CD4-positive, CD25-positive, alpha-beta regulatory T cell (primary cell): ENCODE measurements at places on chromosomes 12 and 14.

DNA sequence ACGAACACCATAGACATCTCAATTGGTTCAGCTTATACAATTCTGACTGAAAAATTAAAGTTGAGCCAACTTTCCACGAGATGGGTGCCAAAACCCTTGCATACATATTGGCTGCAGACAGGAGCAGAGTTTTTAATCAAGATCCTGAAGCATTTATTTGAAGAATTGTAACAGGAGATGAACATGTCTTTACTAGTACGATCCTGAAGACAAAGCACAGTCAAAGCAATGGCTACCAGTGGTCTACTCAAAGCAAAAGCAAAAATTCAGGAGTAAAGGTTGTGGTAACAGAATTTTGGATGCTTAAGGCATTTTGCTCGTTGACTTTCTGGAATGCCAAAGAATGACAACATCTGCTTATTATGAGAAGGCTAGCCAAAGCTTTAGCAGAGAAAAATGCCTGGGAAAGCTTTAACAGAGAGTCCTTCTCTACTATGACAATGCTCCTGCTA lies 20.7 kb downstream of the ZDHHC17 start:
- DNase-seq, result no peak

DNA sequence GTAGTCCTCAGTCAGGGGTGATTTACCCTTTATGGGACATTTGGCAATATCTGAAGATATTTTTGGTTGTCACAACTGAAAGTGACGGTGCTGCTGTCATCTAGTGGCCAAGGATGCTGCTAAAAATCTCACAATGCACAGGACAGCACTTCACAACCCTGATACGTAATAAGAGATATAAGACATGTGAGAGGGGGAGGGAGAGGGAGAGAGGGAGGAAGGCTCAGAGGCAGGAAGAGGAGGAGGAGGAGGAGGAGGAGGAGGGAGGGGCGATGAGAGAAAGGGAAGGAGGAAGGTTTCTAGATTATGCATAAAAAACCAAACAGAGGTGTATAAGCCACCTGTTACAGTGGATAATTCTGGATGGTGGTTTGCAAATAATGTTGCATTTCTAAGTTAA lies 14.3 kb downstream of the MYL2 start:
- no peak for DNase-seq

GRCh38 chr12:26845984-26846383 lies 13.0 kb upstream of the ITPR2 start:
- DNase-seq, result no peak

DNA sequence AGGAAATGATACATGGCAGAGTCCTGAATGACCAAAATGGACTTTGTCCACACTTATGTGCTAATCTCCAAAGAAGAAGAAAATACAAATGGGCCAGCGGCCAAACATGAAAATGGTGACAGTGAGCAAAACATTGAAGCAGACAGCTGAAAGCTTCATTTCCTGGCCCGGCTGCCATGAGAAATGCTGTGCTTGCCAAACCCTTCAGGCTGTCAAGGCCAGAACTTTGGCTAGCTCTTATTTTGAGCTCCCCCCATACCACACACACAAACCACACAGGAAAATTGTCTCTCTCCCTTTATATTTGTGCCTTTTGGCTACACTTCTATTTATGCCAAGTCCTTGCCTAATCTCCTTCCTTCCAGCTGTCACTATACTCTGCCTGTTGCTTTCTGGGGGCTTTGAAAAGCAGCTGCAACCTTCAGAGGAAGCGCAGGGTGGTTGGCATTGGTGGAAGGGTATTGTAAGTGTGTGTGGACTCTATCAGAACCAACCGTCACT lies 323.8 kb downstream of the RAD51B start:
- no peak for DNase-seq

GRCh38 chr12:118514297-118514696 lies 137.9 kb downstream of the SUDS3 start:
- no peak for DNase-seq

DNA sequence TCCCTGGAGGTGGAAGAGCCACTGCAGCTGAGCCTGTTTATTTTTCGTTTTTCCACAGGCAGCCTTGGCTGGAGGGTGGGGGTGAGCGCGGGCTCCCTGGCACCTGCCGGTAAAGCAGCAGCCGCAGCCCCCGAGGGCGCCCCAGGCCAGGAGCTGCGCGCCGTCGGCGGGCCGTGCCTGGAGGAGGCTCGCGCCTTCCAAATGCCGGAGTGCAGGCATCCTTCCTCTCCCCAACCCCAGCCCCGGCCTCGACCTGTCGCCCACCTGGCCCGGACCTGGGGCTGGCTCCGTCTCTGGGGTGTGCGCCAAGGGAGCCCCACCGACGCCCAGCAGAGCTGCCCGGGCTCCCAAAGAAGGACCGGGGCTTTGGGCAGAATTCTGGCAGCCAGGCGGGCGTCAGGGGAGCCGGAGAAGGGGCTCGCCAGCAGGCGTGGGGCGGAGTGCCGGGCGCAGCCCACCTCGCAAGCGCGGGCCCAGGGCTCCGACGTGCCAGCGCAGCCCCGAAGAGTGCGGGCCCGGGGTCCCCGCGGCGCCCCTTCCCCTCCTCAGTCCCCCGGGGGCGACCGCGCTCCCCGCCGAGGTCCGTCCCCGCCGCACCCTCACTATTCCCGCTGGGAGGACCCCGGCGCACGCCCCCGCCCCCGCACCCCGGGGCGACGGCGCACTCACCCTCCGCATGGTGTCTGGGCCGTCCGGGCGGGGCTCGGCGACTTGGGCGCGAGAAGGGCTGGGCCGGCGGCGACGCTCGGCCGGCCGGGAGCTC lies 130.3 kb downstream of the NDUFA12 start:
- DNase-seq, result no peak

DNA sequence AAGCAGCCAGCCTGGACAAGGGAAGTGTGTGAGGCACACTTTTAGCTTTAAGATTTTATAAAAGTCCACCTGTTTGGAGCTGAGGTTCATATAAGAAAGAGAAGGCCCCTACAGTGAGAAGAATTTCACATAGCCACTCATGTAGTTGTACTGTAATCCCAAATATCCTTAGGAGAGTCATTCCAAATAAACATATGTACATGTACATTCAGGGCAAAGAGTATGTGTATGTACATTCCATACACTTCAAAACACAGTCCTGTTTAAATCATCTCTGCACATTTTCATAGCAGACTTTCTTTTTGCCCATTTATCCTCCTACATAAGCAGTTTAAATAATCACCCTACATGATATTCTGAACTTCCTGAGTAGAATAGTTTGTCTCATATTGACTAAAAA lies 87.6 kb downstream of the GPR65 start:
- no peak for DNase-seq

DNA sequence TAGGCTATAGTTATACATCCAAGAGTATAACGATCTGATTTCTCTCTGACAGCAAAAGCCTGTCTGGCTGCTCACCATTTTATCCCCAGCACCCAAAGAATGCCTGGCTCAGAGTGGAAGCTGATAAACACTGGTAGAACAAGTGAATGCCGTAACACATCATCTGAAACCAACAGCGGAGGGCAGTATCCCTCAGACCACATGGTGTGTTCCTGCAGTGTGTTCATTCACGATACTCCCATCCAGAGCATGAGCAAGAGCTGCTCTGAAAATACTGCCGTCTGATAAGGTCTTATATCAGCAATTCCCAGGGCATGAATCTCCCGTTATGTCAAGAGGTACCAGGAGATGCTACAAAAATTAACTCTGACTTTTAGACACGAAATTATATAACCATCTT lies 95.9 kb downstream of the TTC7B start:
- DNase-seq, result no peak

DNA sequence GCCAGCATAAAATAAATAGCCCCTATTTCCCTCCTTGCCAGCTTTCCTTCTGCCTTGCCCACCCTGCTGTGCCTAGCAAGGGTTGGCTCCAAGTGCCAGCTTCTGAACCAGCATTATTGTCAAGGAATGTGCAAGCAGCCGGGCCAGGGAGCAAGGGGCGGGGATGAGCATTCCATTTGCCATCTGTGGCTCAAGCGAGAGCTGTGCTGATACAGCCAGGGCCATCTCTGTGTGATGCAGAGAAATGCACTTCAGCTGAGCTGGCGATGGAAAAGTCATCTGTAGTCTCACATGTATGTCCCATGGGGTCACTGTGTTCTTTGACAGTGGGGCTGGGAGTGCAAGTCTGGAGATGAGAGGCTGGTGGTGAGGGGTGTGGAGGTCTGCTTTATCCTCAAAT lies 137.3 kb downstream of the SUDS3 start:
- no peak for DNase-seq

DNA sequence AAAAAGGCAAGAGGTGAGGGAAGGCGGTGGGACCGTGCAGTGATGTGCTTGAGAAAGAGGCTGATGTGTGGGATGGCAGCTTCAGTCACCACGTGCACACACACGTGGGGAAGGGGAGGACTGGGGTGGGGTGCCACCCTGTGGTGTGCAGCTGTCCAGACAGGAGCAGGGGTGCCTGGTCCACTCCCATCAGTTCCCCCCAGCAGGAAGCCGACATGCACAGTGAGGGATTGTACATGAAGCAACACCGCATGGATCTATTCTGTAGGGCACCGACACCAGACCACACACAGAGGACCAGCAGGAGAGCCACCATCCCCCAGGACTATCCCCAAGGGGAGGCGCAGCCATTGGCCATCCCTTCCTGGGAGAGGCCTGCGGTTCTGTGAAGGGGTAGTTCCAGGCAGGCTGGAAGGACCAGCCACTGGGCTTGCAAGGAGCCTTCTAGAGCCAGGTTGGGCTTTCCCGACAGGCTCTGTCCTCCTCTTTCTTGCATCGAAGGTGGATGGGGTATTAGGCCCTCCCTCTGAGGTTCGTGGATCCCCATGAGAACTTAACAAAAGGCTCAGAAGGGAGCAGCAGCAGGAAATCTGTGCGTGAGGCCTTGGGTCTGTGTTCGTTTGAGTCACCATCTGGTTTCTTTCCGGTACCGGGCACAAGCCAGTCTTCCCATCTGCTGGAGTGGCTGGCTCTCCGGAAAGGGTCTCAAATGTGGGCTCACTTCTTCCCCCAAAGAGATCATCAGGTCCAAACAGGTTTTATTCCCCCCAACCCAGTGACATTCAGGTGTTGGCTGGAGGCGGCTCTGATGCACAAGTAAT lies 59.8 kb downstream of the PLEKHG3 start:
- DNase-seq, result no peak

- no peak for DNase-seq
These were observed 12.2 kb downstream of the TEDC1 start for GRCh38 chr14:105503296-105503640.

- no peak for DNase-seq
These were observed 89.5 kb upstream of the ANO2 start for GRCh38 chr12:6034596-6034995.

GRCh38 chr12:530308-530707 lies 70.6 kb downstream of the B4GALNT3 start:
- no peak for DNase-seq

DNA sequence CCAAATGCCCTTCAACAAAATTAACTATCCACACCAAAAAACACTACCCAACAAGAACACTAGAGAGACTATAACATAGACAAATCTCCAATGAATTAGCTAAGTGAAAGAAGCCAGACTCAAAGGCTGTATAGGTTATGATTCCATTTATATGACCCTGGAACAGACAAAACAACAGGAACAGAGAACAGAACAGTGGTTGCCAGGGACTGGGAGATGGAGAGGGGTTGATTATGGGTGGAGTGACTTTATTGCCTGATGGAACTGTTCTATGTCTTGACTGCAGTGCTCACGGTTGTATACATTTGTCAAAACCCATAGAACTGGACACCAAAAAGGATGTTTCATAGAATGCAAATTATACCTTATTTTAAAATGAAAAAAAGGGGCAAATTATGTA lies 14.9 kb downstream of the CATSPERB start:
- no peak for DNase-seq

GRCh38 chr14:101231828-101232227 lies 328.3 kb upstream of the RTL1 start:
- DNase-seq, result no peak

DNA sequence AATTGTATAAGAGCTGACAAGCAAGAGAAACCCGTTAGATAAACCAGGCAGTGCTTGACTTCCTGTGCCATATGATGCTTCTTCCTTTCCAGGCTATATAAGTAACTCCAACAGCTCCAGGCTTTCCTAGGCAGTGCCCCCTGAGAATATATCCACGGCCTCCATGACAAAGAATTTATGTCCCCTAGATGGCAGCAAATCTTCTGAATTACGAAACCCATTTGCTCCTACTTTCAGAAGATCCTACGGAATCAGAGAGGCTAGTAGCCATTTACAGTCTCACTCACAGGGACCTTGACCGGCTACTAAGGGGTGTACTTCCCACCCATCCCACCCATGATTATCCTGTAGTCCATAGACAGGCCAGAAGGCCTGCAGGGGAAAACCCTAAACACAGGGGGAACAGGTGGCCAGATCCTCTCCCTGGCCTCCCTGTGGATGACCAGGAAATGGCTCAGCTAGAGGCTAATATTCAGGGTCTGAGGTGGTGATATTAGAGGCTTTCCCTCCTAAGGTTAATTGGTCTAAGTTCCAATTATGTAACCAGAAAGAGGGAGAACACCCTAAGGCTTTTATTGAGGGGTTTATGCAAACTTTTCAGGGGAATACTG lies 77.2 kb upstream of the DCD start:
- peak; percentile 30 for DNase-seq

GRCh38 chr14:104933746-104934733 lies 9.4 kb downstream of the PLD4 start:
- DNase-seq, result no peak

DNA sequence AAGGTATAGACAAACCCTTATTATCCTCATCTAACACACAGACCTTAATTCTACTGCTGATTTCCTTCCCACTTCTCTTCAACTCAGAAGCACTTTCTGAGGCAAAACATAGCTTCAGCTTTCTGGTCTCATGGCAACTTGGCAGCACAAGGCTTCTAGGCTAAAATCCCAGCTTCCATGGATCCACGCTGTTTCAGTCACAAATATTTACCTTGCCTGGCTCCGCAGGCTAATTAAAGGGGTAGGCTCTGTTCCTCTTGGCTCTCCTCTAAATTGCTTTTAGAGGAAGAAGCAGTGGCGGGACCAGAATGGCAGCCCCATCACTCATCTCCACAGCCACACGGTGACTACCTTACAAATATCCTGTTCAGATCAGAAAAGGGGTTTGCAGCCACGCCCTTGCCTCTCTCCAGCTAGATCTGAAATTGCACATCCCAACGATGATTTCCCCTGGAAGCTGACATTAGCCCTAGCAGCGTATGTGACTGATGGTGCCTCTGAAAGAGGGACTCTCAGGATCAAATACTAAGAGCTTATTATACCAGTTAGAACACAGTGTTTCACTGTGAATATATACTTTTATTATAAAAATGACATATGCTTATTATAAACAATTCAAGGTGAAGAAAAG lies 221.5 kb upstream of the NUDT4 start:
- DNase-seq, result no peak

- DNase-seq, result no peak
These were observed 974 bp upstream of the TNS2 start for GRCh38 chr12:53048780-53049401.

- DNase-seq, result no peak
These were observed 35.0 kb upstream of the MANSC4 start for GRCh38 chr12:27814851-27815591.
